ENCODE measurements at places on chromosomes 3 and 15.

GRCh38 chr3:50554553-50554952 lies 13.0 kb downstream of the C3orf18 start:
- no peak for DNase-seq
- no peaks in the 10 kb centered on the region for H3K36me3 ChIP-seq
- no peak overlapping the region for H3K27ac ChIP-seq
- no peaks in the 10 kb centered on the region for H3K27me3 ChIP-seq
- H3K4me3 ChIP-seq = no peak overlapping the region
- peaks cover 16% of the 10 kb centered on the region for H3K4me1 ChIP-seq

DNA sequence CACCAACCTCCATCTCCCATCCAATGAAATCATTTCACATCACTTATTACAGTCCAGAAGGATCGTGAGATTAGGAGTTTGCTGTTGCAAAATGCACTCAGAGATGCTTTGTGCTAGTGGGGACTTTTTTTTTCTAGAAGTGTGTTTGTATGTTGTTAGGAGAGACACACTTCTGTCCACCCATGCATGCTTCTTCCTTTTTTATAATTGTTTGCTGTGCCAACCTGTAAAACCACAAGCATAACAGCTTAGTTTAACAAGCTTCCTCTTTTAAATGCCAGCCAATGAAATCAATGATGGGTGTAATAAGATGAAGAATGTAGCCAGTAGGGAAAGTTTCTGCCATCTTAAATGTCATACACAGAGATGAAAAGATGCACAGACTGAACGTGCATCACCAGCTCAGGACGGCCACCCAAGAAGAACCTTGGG lies 305.6 kb upstream of the STT3B start:
- no peaks in the 10 kb centered on the region for H3K36me3 ChIP-seq
- H3K4me3 ChIP-seq = no peak overlapping the region
- H3K4me1 ChIP-seq = no peaks in the 10 kb centered on the region
- H3K27ac ChIP-seq = no peak overlapping the region
- no peak for DNase-seq

- H3K36me3 ChIP-seq = no peaks in the 10 kb centered on the region
- peaks cover 16% of the 10 kb centered on the region for H3K4me1 ChIP-seq
- no peaks in the 10 kb centered on the region for H3K27me3 ChIP-seq
- H3K4me3 ChIP-seq = no peak overlapping the region
Observed at GRCh38 chr3:194998948-194999347, 272.0 kb downstream of the XXYLT1 start.

- H3K4me3 ChIP-seq = no peak overlapping the region
- no peaks in the 10 kb centered on the region for H3K36me3 ChIP-seq
- no peaks in the 10 kb centered on the region for H3K27me3 ChIP-seq
- DNase-seq = no peak
Observed at GRCh38 chr15:92877416-92877815, 22.7 kb upstream of the CHD2 start.

DNA sequence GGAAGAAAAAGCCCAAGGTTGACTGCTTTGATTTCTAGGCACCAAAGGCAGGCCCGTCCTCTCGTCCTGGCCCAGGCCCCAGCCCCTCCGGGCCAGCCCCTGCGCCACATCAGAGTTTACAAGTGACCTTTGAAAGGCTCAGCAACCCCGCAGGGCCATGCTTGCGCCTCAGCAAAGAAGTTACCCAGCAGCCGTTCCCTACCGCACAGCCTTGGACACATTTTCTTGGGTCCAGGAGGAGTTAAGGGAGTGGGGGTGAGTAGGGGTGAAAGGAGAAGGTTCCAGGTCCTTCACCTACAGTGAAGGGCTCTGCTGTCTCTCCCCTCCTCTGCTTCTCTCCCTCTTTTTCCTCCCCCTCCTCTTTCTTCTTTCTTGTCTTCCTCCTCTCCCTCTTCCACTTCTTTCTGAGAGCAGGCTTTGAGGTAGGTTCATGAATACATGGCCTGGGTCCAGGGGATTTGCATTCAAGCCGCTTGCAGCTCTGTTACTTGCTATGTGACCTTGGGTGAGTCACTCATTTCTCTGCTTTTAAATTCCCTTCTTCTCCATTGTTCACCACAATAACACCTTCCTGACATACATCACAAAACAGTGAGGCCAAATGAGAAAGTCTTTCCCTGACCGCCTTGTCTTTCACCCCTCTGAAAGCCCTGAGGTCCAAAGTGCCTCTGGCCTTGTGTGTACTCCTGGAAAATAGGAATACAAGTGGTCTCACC lies 223.3 kb upstream of the TPRG1 start:
- peaks cover 27% of the 10 kb centered on the region for H3K4me1 ChIP-seq
- H3K27ac ChIP-seq = peak overlapping the region; percentile 62
- H3K36me3 ChIP-seq = no peaks in the 10 kb centered on the region
- no peaks in the 10 kb centered on the region for H3K27me3 ChIP-seq
- DNase-seq = no peak

- H3K36me3 ChIP-seq = peaks cover 4% of the 10 kb centered on the region
- no peaks in the 10 kb centered on the region for H3K27me3 ChIP-seq
- H3K4me3 ChIP-seq = no peak overlapping the region
- H3K27ac ChIP-seq = no peak overlapping the region
- DNase-seq = no peak
- H3K4me1 ChIP-seq = peaks cover 5% of the 10 kb centered on the region
Observed at GRCh38 chr3:187718802-187719201, 16.4 kb upstream of the RTP2 start.

- no peak overlapping the region for H3K27ac ChIP-seq
- no peaks in the 10 kb centered on the region for H3K36me3 ChIP-seq
- peaks cover under 1% of the 10 kb centered on the region for H3K27me3 ChIP-seq
- DNase-seq = no peak
- H3K4me3 ChIP-seq = no peak overlapping the region
- H3K4me1 ChIP-seq = no peaks in the 10 kb centered on the region
Observed at GRCh38 chr15:81189583-81190283, 6.9 kb upstream of the IL16 start.

GRCh38 chr3:87088993-87089841 lies 98.3 kb upstream of the VGLL3 start:
- peak overlapping the region; percentile 57 for H3K27ac ChIP-seq
- H3K36me3 ChIP-seq = no peaks in the 10 kb centered on the region
- no peaks in the 10 kb centered on the region for H3K4me1 ChIP-seq
- DNase-seq = peak; percentile 79
- no peaks in the 10 kb centered on the region for H3K27me3 ChIP-seq

DNA sequence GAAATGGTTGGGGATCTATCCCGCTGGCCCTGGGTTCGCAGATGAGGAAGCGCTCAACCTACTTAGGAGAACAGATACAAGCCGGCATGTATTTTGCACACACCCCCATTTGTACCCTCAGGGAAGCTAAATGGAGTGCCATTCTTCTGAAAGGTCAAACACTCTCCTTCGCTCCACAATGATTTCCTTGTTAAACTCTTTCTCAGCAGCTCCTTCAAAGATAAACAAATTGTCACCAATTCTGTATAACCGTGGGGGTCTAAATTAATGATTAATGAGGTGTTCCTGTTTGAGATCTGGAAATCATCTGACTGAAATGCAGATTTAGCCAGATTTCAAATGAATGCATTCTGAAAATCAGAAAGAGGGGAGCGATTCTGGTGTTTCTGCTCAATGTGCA lies 124.0 kb downstream of the MEGF11 start:
- peaks cover 2% of the 10 kb centered on the region for H3K27me3 ChIP-seq
- H3K4me3 ChIP-seq = no peak overlapping the region
- H3K36me3 ChIP-seq = no peaks in the 10 kb centered on the region
- H3K27ac ChIP-seq = no peak overlapping the region
- H3K4me1 ChIP-seq = no peaks in the 10 kb centered on the region
- DNase-seq = no peak

DNA sequence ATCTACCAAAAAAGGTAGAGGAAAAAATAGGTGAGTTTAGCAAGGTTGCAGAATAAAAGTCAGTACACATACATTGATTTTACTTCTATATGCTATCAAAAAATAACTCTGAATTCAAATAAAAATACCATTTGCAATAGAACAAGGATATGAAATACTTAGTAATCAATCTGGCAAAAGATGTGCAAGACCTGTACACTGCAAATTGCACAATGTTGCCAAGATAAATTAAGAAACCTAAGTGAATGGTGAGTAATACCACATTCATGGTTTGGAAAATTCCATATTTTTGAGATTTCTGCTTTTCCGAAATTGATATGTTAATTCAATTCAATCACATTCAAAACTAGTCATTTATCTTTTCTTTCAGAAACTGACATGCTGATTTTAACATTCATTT lies 464.8 kb downstream of the EPHA3 start:
- no peak overlapping the region for H3K27ac ChIP-seq
- no peak overlapping the region for H3K4me3 ChIP-seq
- H3K36me3 ChIP-seq = no peaks in the 10 kb centered on the region
- H3K4me1 ChIP-seq = no peaks in the 10 kb centered on the region
- H3K27me3 ChIP-seq = no peaks in the 10 kb centered on the region
- no peak for DNase-seq

DNA sequence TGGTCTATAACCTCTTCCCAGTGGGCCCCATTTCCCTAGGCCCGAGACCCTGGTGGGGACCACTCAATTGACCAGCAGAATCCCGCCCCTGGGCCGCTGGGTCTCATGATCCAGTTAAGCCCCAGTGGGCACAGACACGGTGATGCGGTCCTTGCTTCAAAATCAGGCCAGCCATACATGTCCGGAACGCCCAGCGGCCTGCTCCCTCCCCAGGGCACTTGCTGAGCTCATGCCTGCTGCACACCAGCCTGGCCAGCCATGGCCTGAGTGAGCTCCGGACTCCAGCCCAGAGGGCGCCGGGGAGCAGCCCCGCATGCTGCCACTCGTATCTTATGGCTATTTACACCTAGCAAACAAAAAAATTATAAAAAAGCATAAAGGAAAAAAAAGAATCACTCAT lies 34.4 kb upstream of the IQSEC1 start:
- H3K4me3 ChIP-seq = no peak overlapping the region
- H3K27ac ChIP-seq = no peak overlapping the region
- H3K27me3 ChIP-seq = peaks cover 13% of the 10 kb centered on the region
- no peak for DNase-seq
